ENCODE measurements at places on chromosomes 12 and 14.

DNA sequence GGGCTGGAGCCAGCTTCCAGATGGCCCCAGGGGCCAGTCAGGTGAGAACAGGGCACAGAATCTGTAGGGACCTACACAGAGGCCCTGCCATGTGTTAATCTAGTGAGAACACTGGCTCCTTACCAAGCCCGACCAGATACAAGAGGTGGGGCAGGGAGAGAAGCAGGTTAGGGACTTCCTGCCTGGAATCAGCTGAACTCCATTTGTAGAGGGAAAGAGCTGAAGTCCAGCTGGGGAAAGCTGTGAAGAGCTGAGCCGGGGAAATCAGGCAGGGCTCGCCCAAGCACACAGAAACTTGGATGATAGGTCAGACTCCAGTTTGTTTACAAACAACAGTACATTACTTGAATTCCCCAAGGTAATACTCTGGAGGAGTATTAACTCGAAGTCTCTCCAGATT, 46.7 kb downstream of the PTGER2 start:
- DNase-seq, result no peak

GRCh38 chr14:81565441-81566290, 32.0 kb upstream of the SEL1L start:
- no peak for DNase-seq

- DNase-seq, result no peak
Measured at GRCh38 chr12:11805043-11805442, 155.6 kb downstream of the ETV6 start.

DNA sequence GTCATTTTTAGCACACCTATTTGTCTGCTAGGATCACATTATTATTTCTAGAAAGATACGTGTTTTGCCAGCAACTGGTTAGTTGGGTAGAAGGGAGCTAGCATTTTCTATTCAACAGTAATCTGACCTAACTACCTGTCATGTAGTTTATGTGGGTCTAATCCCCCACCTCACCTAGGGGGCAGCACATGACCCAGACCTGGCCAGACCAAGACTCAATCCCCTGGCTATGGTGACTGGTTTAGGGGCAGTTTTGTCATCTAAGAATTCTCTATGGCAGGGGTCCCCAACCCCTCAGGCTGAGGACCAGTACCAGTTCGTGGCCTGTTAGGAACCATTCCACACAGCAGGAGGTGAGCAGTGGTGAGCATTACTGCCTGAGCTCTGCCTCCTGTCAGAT, 29.5 kb upstream of the EVL start:
- DNase-seq, result no peak

DNA sequence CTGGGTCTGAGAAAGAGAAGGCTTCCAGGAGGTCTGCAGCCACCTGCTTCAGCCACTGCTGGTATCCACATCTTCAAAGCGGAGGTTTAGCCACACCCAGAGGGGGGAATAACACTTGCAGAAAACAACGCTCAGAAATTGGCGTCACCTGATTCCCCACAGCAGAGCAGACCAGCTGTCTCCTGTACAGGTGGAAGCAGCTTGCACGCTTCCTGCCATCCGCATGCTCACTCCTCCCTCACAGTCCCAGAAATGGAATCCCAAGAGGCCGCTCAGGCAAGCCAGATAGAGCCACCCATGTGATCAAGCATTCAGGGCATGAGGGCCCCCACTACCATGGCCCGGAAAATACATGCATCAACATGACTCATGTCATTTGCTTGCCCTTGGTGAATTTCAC, 112.2 kb upstream of the DIO3 start:
- DNase-seq, result no peak

DNA sequence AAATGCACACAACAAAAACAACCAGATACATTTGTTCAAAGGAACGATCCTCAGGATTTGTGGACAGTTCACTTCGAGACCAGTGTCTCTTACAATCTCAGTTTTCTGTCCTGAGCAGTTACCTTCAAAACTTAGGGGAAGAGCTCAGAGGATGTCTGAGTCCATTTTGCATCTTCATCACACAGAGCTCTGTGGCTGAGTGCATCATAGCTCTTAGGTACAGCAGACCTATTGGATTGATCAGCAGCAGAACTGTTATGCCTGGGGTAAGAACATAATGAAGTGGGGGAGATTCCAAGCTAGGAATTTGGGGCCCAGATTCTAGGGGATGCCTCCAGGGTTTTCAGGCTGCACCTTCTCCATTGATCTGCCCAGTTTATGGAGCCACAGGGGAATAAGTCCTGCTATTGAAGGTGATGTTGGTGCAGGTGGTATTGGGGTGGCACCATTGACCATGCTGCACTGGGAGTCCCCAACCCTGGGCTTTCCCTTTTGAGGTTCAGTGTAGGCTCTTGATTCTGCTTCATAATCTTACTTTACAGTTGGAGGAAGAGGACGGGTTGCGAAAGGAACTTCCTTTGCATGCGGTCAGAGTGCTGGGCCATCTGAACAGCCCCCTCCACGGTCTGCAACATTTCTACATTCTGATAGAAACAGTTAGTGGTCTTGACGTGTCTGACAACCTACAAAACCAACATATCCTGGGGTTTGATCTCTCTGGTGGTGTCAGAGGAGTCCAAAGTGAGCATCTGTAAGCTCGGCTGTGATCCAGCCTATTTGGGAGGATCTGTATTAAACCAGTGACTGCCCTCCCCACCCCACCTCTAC, 112.8 kb downstream of the CHST11 start:
- DNase-seq, result peak; percentile 11

DNA sequence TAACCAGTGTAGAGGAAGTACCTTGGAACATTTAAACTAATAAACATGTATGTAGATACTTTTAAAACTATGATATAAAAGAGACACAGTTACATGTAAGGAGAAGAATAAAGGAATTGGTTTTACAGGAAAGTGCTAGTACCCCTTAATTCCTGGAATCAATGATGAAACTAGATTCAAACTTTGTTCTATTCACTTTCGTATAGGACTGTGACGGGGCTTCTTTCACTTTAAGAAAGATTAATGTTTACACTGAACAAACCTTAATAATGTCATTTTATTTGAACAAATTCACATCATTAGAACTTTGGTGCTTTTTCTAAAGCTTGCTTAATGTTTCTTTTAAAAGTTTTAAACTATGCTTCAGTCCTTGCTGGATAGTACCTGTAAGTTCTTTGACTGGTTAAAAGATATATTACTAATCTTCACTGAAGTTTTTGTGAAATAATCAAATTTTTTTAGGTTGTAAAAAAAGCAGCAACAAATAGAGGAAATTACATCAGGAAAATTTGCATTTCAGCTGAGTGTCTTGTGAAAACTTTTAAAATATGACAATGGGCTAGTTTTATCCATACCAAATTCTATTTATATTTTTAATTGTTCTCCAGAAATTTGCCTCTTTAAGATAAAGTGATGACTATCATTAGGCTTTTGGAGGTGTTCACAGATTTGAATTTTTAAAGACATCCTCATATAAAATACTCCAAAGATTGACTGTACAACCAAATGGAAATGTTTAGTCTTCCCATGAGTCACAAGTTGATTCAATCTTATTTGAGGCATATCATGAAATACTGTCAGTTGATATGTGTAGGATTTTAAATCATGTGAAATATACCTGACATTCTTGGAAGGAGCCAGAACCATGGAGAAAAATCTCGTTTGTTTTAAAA, 36.2 kb downstream of the PAPOLA start:
- DNase-seq, result no peak

- peak; percentile 12 for DNase-seq
Measured at GRCh38 chr12:49903700-49904423, at the start of gene FAIM2. Gene FAIM2, minus strand, starts transcription at chr12:49903900. Its CDS starts 108 bp downstream, at chr12:49903792.

DNA sequence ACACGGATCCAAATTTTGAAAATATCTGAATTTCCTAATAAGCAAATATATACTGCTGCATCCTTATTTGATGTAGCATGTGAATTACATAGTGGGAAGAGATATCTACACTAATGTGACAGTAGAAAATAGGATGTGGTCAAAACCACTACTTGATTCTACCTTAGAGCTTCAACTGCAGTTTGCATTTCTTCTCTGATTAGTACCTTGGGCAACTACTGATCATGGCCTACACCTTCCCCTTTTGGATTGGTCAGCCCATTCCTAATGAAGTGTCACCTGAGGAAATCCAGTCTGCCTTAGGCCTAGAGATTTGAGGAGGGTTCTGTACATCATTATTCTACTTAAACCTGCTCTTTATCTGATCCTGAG, 10.7 kb downstream of the LLPH start:
- DNase-seq, result no peak

DNA sequence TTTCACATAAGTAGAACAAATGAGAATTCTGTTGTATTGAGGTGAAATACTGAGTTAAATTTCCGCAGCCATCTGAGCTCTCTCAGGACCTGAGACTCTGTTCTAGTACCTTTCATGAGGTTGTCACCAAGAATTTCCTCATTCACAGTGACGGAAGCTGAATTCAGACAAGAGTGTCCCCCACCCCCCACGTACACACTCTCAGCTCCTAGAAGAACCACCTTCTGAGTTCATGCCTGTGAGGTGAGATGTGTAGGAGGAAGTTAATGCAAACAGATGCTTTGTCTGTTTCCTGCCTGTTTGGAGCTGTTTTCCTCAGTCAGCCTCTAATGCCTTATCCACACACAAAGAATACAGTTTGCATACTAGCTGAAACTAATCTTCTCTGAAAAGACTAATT, 18.2 kb downstream of the BICDL1 start:
- DNase-seq, result peak; percentile 54

GRCh38 chr12:4030929-4031702, 157.9 kb upstream of the PARP11 start:
- peak; percentile 62 for DNase-seq

- DNase-seq, result no peak
Measured at GRCh38 chr14:60087668-60088067, 4.1 kb upstream of the PCNX4 start.

- no peak for DNase-seq
Measured at GRCh38 chr14:51993285-51993920, 4.1 kb downstream of the RTRAF start.

DNA sequence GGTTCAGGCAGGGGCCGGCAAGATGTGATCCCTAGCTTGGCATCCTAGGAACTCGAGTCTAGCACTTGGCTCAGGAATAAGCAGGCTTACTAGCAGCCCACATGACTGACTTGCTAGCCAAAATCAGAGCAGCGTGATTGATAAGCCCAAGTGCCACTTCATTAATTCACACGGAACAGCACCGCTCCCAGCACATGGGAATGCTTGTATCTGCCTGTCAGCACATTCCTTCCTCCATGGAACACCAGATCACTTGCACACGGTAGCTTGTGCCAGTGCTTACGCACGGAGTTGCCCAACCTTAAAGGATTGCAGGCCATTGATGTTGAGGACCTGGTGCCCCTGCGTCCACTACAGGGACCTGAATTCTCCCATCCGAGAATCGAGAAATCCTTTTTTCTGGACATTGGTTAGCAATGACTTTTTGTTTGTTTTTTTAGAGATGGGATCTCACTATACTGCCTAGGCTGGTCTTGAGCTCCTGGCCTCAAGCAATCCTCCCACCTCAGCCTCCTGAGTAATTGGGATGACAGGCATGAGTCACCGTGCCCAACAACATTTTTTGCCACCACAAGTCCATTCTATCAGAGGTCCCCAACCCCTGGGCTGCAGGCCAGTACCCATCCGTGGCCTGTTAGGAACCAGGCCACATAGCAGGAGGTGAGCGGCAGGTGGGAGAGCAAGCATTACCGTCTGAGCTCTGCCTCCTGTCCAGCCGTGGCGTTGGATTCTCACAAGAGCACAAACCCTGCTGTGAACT, 30.6 kb upstream of the TSPAN9 start:
- DNase-seq, result no peak

DNA sequence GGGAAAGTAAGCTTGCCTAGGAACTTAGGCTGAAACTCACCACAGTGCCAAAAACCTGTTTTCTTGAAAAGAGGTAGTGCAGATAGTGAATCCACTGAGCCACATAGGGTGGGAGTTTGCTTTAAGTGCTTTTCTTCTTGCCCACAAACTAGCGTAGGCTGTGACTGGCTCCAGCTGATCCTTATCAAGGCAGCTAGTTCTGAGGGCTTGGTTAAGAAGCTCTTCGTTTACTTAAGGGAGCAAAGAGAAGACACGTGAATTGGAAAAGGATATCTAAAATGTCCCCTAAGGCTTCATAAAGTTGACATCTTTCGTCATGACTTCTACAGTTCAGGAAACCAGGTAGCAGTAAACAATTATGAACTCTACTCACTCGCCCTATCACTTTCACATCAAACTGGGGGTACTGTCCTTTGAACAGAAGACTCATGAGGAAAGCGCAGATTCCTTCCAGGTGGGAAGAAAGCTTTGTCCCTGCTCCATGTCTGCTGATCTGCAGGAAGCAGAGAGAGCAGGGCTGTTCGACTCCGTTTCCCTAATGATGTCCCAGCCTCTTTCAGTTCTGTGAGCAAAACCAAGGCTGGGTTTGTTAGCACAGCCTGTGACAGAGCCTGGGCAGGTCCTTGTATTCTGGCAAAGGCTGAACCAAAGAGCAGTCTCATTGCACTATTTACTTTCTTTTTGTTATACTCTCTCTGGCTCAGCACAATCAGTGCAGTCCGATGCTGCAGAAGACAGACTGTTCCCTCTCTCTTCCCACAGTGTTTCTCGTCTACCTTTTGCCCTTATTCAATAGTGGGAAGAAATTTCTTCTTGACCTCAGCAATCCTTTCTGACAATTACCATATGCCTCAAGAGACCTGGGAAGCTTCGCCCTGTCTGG, 93.5 kb upstream of the ETV6 start:
- DNase-seq, result no peak

GRCh38 chr14:51242545-51243490, 2.8 kb downstream of the TMX1 start:
- no peak for DNase-seq

DNA sequence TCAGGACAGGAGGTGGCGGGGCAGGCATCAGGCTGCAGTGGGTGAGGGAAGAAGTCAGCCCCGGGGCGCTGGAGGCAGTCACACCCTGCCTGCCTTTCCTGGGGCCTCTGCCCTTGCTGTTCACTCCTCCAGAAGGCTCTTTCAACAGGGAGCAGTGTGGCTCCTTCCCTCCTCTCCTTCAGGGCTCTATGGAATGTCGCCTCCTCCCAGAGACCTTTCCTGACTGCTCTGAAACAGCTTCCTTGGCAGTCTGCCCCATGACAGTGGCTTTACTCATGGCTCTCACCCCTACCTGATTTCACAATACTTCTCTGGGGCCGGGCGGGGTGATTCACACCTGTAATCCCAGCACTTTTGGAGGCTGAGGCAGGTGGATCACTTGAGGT, 7.1 kb downstream of the RHOF start:
- DNase-seq, result no peak

GRCh38 chr12:93896427-93896826, 219.3 kb downstream of the CRADD start:
- DNase-seq, result no peak

GRCh38 chr12:32260696-32261095, 138.7 kb upstream of the FGD4 start:
- no peak for DNase-seq

- DNase-seq, result no peak
Measured at GRCh38 chr12:112325622-112326207, 56.5 kb downstream of the HECTD4 start.

GRCh38 chr12:43289426-43289801, 262.6 kb downstream of the ADAMTS20 start:
- DNase-seq, result no peak

GRCh38 chr12:19688532-19688931, 249.2 kb downstream of the AEBP2 start:
- no peak for DNase-seq

Data from activated CD8-positive, alpha-beta memory T cell treated with anti-CD3 and anti-CD28 coated beads for 1 hour (primary cell).